Amygdala (tissue), 56 donors: ENCODE measurements at places on chromosomes 5 and 9.
A peak's percentile ranks its signal among the peaks of the same experiment; 100 is the strongest.

- no peak for DNase-seq
These were observed 5.8 kb upstream of the PCA3 start for GRCh38 chr9:76758476-76758875.

DNA sequence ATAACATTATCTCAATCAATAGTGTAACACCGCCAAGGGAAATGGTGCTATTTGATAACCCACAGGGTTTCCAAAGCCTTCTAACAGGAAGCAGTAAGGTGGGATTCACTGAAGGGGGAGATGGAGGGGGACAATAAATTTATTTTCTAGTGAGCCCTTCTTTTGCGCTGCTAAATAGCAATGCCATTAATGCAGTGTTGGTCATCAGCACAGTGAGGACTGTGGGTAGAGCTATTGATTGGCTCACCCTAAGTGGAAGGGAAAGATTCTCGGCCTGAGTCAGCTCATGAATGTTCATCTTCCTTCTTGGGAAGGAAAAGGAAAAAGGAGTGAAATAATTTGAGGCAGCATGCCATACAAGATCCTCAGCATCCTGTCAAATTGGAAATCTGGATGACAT lies 25.4 kb downstream of the RGMB start:
- DNase-seq, result no peak

GRCh38 chr9:92242260-92243136 lies 51.0 kb downstream of the IARS1 start:
- DNase-seq, result no peak

DNA sequence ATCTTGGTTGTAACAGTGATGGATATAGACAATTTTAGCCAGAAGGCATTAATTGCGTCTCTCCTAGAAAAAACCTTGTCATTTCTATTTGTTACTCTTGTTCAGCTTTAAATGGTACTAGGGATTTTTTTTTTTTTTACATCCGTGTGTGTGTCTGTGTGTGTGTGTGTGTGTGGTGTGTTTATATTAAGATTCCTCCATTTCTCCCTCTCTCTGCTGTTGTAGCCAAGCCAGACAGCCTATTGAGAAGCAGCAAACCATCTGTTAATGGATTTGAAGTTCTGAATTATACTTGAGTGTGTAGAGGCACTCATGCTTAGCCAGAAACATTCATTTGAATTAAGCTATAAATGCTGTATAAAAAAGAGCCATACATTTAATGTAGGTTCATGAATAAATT lies 72.3 kb downstream of the SLF1 start:
- no peak for DNase-seq

DNA sequence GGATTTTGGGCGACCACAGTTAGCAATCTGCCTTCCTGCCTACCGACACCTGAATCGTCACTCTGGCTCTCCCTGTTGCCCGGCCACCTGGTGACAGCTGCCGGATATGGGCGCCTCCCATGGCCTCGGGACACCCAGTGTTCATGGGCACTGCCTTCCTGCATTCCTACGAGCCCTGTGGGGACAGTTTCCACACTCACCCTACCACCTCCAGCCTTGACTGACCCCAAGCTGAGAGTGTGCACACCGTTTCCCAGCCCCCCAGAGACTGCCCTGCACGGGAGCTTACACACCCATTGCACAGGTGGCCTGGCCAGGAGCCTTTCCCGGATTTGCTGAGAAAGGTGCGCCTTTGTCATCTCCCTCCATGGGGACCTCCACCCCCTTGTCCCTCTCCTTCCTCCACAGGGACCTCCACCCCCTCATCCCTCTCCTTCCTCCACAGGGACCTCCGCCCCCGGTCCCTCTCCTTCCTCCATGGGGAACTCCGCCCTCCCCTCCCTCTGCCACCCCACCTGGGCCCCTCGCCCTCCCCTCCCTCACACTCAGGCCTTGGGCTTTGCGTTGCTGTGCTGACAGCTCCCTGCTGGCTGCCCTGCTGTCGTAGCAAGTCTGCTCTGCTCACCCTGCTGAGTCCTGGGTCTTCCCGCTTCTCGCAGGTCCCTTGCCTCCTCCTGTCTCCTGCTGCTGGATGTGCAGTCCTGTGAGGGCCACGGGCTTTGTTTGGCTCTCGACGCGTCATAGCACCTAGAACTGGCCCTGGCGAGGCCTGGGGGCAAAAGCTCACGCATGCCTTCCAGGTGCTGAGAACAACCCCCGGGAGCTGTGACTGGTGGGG lies 48.4 kb downstream of the MRPL36 start:
- no peak for DNase-seq

- no peak for DNase-seq
These were observed 100.6 kb upstream of the NREP start for GRCh38 chr5:111857623-111858022.

- no peak for DNase-seq
These were observed 293.8 kb downstream of the ELAVL2 start for GRCh38 chr9:23532282-23532681.

DNA sequence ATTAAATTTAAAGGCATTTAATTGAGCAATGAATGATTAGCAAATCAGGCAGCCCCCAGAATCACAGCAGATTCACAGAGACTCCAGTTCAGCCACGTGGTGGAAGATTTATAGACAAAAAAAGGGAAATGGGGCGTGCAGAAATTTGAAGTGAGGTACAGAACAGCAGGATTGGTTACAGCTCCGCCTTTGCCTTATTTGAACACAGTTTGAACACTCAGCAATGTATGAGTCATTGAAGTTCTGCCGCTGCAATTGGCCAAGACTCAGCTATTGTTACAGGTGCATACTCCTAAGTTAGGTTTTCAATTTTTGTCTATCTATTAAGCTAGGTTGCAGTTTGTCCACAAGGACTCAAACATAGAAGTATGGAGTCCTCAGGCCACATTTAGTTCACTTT lies 157.7 kb upstream of the SLC12A2 start:
- no peak for DNase-seq

DNA sequence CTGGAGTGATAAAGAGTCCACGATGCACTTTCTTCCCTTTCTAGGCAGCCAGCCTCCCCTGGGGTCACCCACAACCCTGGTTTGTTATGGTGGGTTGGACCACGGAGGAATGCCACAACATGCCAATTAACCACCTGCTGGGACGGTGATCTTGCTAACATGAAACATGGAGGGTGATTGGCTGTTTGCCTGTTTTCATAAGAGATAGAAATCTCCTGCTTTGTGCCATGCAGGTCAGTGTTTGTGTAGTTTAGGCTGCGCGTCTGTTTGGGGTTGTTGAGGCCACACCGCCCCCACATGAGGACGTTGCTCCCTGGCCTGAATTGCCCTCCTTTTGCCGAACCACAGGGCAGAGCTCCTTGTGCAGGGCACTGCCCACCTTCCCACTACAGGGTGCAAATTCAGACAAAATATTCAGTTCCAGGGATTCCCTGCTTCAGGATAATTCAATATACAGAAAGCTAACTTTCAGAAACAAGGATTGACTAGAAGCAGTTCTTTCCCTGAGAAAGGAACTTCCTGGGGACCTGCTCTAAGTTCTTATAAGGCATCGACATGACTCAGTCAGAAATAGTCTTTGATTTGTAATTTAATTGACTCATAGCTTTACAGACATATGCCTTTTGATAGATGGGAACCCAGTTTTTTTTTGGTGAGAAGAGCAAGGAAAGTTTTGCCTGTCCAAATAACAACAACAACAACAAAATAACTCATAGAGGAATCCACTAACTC lies 427.6 kb downstream of the GADD45G start:
- no peak for DNase-seq

- no peak for DNase-seq
These were observed 18.6 kb downstream of the CNTFR start for GRCh38 chr9:34570809-34571480.

DNA sequence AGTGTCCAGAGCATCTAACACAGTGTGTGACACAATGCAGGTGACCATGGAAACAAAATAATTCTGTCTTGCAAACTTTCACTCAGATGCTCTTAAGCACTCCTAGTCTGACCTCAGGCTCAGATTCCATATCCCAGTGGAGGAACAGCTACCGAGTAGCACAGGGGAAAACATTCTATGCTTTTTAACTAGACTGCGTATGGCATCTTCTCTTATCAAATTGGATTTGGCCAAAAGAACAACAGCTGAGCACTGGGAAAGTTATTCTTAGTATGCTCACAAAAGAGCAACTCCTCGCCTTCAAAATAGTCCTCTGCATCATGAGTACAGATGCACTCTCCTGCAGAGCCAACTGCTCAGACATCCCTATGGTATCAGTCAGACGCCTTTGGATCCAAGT lies 528.2 kb upstream of the DAP start:
- DNase-seq, result no peak

DNA sequence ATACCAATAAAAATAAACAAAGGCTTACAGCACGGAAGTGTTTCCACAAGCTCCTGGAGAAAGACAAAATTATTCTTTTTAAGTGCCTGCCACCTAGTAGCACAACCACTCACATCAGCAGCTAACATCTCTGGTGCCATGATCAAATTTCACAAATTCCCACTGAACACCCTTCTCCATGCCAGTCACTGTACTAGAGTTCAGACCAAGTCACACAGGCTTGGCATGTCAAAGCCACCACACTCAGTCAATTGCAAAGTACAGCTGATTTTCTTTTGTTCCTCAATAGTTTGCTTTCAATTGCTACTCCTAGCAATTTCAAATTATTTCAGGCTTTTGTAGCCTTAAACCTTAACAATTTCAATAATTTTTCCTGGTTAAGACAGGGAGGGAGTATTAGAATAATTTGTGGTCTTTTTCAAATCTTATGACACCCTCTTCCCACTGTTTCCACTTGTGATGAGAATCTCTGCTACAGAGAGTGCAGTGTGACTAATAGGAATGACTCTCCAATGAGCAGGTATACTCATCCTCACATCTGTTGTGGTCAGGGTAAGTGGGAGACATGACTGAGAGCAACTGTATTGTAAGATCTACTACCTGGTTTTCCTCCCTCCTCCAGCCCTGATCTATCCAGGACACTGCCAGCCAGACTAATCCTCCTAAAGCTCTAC lies 46.2 kb downstream of the RNF145 start:
- DNase-seq, result no peak

- DNase-seq, result no peak
These were observed 91.7 kb upstream of the KLF9 start for GRCh38 chr9:70506159-70506558.

GRCh38 chr5:44546286-44546685 lies 157.1 kb upstream of the FGF10 start:
- DNase-seq, result no peak

DNA sequence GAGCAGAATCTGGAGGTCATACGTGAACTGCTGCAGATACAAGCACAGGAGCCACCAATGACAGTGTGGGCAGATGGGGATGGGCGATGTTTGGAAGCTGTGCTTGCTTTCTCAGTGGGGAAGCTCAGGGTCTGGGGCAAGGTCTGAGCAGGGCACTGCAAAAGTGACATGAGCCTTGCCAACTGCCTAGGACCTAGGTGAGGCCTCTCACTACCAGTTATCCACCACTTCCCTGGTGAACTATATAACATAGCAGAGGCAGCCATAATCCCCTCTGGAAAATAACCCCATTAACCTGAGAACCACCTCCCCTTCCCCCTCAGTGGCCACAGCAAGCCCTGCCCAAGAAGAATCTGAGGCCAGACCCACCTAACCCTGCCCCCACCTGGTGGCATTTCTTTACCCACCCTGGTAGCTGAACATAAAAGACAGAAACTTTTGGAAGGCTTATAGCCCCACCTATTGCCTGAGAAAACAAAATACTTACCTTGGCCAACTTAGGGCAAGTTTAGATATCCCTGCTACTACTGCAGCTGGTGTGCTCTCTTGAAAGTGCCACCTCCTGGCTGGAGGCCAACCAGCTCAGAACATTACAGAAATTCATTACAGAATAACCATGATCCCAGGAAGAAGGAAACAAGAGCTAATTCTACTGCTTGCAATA lies 18.8 kb upstream of the SPEF2 start:
- no peak for DNase-seq

DNA sequence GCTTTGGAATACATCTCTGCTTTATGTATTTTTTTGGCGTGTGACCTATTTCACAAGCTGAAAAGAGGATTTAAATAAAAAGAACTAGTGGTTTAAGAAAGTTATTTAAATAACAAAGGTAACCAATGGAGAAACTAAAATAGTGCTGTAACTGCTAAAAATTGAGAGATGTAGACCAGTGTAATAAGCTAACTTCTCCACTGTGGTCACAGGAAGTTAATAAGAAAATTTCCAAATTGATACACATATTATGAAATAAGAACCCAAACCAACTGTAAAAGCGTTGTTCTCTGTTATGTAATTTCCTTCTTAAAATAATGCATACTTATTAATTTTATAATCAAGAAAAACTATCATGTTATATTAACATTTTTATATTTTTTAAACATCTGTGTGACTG lies 29.1 kb upstream of the ZFAND5 start:
- no peak for DNase-seq

DNA sequence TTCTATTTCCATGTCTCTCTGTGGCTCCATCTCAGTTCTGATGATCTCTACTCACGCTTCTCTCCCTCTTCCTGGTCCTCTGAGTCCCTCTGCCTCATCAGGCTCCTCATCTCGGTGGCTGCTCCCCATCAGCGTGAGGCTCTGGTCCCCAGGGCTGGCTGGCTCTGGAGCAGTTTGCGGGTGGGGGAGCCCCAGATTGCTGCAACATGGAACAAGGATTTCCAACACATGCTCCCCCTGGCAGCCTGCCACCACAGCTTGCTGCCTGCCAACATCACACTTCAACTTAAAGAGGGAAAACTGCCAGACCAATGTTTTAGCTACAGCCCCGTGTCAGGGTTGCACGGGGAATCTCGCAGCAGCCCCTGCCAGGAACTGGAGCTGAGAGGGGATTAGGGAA lies 77.2 kb upstream of the NEK6 start:
- peak; percentile 16 for DNase-seq

- DNase-seq, result no peak
These were observed 1020.2 kb downstream of the NR2F1-AS1 start for GRCh38 chr5:92560698-92561401.

DNA sequence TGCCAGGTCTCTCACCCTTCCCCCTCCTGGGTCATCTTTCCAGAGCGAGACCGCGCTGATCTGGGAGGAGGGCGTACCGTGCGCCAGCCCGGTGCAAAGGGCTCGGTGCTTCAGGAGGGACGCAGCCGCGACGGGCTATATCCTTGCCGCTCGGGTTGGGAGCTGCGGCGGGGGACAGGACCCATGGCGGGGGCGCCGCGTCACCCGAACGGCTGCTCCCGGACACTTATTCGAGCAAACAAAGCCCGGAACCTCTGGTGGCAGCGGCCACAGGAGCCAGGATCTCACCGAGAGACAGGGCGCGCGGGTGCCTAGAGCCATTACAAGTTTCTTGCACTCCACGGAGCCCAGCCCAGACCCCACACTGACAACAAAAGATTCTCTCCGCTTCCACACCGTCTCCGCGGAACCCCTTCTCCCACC lies 1.3 kb downstream of the SEMA6A start:
- peak; percentile 20 for DNase-seq
